NCI-H526 (cell line): ENCODE measurements at places on chromosomes 1 and 21.

DNA sequence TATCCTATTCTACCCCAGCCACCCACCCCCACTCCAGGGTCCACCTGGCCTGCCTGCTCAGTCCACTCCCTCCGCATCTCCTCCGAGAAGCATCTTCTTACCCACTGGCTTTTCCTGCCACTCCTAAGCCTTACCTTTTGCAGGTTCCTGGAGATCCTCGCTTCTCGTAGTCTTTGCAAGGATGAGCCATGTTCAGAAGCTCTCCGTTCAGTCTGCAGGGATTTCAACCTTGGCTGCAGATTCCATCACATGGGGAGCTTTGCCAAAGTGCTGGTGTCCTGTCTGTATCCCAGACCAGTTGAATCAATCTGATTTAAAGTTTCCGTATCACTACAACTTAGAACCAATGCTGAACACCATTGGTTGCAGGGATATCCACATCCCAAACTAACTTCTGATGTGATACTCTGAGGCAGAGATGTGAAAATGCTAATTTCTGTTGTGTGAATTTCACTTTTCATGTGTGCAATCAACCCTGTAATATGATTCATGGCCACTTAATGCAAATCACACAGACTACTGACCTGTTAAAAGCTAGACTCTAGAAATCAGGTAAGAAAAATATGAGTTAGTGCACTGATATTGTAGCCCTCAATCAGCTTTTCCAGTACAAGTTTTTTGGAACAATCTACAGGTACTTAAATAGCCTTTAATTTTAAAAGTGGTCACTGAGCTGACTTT, 61.9 kb downstream of the CAPN2 start:
- no peak for DNase-seq

DNA sequence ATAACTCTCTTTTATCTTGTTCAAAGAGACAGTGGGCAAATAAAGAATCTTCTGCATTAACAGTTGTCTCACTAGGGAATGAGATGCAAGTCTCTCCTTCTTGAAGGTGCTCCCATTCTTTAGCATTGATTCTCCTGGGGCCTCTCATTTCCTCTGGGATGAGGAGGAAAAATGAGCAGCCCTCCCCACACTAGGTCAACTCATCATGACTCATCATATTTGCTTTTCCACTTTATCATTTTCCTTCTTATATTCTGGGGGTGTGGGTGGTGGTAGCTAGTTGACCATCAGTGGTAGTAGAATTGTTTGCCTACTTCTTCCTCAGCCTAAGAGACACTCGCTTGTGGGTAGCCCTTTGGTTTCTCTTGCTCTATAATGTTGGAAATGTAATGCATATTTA, 182.0 kb upstream of the C1orf87 start:
- DNase-seq: no peak

- DNase-seq: no peak
Observed at GRCh38 chr1:107359472-107360241, 218.8 kb downstream of the NTNG1 start.

GRCh38 chr1:168879896-168880734, 151.1 kb upstream of the DPT start:
- no peak for DNase-seq

- DNase-seq: no peak
Observed at GRCh38 chr21:27787046-27787445, 820.2 kb upstream of the ADAMTS5 start.

DNA sequence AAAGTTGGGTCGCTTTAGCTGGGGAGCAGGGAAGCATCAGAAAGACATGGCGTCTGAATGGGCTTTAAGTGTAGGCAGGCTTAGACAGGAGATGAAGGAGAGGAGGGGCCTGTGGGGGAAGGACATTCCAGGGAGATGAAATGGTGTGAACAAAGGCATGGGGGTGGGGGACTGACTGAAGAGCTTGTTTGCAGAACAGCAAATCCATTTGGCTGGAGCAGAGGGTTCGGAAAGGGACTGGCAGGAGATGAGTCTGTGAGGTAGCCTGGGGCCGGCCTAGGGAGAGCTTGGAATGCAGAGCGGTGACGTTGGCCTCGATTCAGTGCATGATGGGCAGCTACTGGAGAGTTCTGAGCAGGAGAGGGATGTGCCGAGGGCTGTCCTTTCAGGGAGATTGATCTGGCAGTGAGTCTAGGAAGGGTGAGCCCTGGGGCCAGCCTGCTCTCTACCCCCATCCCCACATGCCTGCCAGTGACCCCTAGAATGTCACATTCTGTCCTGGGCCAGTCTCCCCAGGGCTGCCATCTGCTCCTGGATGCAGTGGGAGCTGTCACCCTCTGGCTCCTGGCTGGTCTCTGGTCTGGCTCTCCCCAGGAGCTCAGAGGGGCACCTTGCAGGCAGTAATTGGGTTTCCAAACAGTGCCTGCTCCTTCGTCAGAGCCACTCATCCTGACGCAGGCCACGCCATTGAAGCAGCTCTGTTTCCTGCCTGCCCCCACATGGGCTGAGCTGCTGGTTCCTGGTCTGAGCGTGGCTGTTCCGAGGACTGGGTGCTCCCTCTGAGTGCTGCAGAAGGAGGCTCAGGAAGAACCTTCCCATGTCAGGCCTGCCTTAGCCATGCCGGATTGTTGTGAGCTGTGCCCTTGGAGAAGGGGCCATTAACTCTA, 22.3 kb upstream of the TMEM222 start:
- no peak for DNase-seq

DNA sequence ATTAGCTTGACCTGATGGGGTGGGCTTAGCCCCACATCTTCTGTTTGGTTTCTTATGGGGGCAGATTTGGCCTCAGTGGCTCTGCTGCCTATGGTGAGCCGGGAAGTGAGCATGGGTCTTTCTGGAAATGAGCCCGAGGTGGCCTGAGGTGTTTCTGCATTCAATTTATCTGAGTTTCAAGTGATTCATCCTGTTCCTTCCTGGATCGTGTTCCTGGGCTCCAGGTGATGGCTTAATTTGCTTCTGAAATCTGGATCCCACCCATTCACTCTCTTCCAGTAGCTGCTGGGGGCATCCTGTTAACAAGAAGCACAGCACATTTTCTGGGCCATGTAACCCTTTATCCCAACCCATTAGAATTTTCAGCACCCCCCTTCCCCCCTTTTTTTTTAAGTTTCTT, 324.6 kb downstream of the CAMTA1 start:
- DNase-seq: no peak

DNA sequence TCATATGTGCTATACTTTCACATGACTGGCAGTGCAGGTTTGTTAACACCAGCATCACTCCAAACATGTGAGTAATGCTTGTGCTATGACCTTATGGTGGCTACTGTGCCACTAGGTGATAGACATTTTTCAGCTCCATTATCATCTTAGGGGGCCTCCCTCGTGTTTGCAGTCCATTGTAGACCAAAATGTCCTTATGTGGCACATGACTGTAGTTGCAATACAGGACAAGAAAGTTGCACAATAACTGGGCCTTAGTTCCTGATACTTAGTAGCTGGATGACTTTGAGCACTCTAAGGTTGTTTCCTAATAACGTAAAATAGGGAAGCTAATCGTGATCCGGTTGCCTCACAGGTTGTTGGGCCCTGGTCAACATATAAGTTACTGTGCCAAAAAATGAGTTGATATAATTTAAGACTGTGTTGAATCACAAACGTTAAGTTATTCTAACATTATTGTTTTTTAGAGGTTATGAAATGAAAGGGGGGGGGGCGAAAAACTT, 511 bp upstream of the SNX27 start:
- no peak for DNase-seq

GRCh38 chr1:238562341-238562740, 671.6 kb upstream of the ZP4 start:
- no peak for DNase-seq

GRCh38 chr1:59356627-59357026, 59.7 kb downstream of the FGGY start:
- no peak for DNase-seq

GRCh38 chr1:41573785-41574713, 89.6 kb upstream of the EDN2 start:
- DNase-seq: peak; percentile 80

GRCh38 chr1:51649593-51650091, 32.8 kb downstream of the OSBPL9 start:
- DNase-seq: no peak

- no peak for DNase-seq
Observed at GRCh38 chr21:26777166-26777565, 68.0 kb downstream of the ADAMTS1 start.

DNA sequence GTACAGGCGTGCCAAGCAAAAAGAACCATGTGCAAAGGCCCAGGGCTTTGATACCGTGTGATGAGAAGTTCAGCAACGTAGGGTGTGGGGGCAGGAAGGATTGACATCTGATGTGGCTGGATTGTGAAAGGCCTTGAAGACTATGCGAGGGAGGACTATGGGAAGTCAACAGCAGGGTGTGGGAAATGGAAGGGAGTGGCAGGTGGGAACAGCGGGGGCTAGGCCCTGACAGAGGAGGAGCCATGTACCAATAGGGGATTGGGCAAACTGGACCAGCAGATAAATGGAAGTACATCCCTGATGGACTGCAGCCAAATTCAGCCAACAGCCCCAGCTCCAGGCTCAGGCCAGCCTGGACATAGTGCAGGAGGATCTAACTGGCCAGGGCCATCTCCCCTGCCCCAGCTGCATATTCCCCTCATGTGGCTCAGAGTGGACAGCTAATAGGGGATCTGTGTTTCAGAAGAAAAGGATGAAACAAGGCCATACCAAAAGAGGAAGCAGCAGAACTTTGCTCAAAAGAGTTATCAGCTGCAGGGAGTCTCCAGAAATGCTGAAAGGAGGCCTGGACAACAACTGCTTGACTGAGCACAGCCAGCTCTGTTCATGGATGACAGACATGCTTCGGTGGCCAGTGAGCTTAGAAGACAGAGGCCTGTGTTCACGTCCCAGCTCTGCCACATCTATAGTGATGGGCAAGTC, 140.2 kb upstream of the SGIP1 start:
- DNase-seq: no peak

GRCh38 chr21:29786496-29787360, 153.1 kb downstream of the GRIK1 start:
- no peak for DNase-seq

GRCh38 chr1:2046174-2046917, 3.9 kb upstream of the PRKCZ start:
- DNase-seq: peak; percentile 52

DNA sequence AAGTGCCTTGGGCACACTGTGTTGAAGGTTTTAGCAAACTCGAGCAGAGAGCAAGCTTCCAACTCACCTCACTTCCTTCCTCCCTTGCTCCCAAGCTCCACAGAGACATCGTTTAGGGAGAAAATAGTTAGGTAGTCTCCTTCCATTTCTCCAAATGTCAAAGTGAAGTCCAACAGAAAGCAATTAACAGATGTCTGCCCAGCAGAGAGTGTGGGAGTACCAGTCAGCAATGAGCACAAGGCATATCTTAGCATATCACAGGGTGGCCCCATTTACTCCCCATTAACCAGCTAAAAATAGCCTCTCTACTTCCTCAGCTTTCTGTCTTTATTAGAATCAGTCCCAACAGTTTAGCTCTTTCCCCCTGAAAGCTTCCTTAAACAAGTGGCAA, 334.2 kb upstream of the CAMK1G start:
- no peak for DNase-seq

DNA sequence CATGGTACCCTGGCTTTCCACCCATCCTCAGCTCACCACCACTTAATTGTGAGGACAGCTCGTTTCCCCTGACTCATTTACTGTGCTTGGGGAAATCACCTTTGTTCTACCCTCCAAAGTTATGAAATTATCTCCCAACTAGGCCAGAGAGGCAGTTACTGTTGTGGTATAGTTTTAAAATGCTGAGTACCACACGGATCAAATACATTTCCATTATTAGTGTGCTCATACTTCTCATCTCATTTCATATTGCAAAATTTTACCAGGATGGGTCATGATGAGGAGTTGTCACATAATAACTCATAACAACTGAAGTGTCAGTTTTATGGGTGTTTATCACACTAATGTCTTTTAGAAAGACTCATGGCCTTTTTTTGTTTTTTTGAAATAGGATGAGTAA, 9.2 kb upstream of the OR2B11 start:
- no peak for DNase-seq

DNA sequence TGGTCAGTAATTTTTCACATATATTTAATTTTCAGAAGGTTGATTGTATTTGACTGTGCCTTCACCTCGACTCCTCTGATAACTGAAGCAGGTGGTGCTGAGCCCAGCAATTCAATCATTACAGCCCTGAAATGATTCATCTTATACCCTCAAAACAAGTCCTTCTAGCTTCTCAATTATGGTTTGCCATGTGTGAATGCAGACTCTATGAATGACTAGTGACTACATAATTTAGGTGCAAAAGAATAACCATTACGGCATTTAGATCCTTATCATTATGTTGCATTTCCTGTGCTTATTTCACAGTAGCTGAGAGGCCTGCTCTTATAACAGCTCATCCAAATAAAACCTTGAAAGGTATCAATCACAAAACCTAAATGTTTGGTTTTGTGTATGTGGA, 54.0 kb upstream of the COL11A1 start:
- no peak for DNase-seq

GRCh38 chr1:209387969-209388329, 195.6 kb upstream of the CAMK1G start:
- DNase-seq: no peak

- no peak for DNase-seq
Observed at GRCh38 chr1:59110271-59110670, 186.6 kb upstream of the FGGY start.

- no peak for DNase-seq
Observed at GRCh38 chr1:151616505-151616849, 4.6 kb downstream of the SNX27 start.

- peak; percentile 64 for DNase-seq
Observed at GRCh38 chr1:156164125-156164831, 10.9 kb downstream of the SEMA4A start.

- no peak for DNase-seq
Observed at GRCh38 chr1:227886993-227887696, 60.6 kb downstream of the WNT9A start.

DNA sequence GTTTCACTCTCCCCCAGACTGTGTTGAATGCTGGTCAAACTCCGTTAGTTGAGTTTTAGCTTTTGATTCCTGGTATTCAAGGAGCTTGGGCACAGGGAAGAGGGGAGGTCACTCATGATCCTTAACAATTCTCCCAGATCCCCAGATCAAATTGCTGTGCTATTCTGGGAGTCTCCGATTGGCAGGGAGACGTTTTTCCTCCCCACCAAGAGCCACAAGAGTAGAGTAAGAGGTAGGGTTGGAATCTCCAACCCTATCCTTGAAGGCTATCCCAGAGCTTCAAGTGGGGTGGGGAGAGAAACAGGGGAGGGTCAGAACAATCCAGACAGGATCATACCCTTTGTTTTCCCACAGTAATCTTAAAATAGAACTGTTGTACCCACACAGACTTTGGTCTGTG, 576 bp upstream of the TPM3 start:
- DNase-seq: no peak

DNA sequence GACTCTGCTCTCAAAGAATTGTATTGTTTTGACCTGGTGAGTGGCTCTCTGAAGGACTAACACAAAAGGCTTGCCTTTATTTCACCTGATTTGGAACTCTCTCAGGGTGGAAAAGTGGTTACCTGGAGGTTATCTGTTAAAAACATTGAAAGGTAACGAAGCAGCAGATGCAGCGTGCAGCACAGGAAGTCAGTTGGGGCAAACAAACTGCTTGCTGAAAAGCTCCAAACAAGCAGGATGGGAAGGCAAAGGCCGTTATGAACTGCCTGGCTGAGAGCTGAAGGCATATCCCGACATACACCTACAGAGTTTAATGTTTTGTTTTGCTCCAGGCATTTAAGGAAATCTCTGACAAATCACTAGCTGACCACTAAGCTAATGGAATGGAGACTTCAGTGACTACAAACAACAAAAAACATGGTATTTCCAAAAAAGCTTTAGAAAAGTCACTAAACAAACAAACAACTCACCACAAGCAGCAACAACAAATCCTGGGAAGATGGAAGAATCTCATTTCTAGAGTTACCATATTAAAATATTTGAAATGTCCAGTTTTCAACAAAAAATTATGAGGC, 44.3 kb upstream of the BATF3 start:
- DNase-seq: no peak
